ENCODE measurements at places on chromosomes 6 and 20. TPM values are rescaled to one million over a fixed set of nuclear protein-coding genes. Genes with fewer than 3 reads are reported as not detected.

GRCh38 chr6:7922596-7922995 lies 12.0 kb upstream of the TXNDC5 start:
- peak; percentile 77 for DNase-seq

The UNC93A gene
- total RNA-seq, result not detected

The EFCAB8 gene
- not detected for total RNA-seq

The SAMD5 gene
- total RNA-seq, result 0.09 TPM

- DNase-seq, result no peak
Measured at GRCh38 chr6:41181566-41181965, 18.6 kb upstream of the TREM2 start.

DNA sequence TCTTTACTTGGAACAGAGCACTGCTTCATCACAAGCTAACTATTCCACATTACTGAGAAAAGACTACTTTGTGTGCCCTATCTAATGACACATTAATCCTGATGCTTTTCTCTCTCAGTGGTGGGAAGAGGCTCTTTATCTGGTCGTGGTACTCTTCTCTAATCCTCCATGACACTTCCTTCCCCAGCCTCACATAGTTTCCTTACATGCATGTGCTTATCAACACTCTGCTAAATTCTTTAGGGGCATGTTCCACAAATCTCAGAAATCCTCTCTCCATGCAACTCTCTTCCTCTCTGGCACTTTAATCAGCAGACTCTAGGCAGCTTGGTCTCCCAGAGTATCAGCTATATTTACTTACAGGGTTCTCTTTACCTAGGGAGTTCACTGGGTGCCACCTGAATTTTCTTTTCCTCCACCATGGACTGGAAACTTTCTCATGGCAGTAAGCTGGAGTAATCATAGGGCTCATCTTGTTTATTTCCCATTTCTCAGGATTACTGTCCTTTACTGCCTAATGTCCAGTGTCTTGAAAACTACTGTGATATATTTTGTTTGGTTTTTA lies 27.0 kb upstream of the SLC22A2 start:
- no peak for DNase-seq

DNA sequence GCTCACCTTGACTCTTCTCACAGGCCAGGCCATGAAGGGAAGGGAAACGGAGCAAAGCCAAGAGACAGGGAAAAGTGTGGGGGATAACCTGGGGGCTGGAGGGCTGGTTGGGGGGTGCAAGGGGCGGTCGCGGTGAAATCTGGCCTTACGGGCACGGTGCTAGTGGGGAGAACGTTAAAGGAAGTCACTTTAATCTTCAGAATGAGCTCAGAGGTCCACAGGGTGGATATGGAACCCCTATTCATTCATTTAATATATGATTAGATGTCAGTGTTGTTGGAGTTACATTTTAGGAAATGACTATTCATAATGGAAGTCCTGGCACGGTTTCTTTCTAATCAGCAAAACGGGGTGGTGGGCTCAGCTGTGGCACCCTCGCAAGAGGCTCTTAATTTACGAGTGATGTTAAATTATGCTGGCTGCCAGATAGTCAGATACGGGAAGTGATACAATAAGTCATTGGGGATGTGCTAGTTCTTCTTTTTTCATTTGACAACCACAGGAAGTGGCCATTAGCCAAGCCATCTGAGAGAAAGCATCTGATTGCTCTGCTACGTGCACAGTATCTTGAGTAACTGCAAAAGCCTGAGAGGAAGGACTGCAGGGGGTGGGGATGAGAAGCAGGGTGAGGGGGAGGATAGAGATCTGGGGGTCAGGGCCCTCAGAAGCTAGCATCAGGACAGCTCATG lies 253.0 kb downstream of the QKI start:
- no peak for DNase-seq

The ZBTB46 gene
- 1.1 TPM for total RNA-seq

The HLA-DQB1 gene
- total RNA-seq, result not detected

- no peak for DNase-seq
Measured at GRCh38 chr20:52461582-52461981, 270.0 kb upstream of the ZFP64 start.

GRCh38 chr20:14264869-14265268 lies 72.5 kb downstream of the FLRT3 start:
- peak; percentile 73 for DNase-seq

- no peak for DNase-seq
Measured at GRCh38 chr6:31797588-31797987, 2.0 kb upstream of the VARS1 start.

DNA sequence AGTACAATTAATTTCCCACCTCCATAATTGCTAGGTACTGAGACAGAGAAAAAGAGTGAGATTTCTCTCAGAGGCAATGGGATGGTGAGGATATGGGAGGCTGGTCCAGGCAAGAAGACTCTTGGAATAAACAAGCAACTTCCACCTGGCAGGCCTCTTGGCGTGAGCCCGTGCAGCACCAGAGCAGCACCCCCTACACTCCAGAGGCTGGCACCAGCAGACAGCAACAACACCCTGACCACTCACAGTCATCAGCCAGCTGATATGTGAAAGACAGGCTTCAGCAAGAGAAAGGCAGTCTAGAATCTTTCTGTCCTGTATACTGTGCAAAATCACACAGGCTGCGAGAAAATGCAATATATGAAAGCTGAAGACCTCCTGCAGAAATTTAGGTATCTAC lies 59.7 kb downstream of the KIF13A start:
- DNase-seq, result no peak

The TREM1 gene
- not detected for total RNA-seq

DNA sequence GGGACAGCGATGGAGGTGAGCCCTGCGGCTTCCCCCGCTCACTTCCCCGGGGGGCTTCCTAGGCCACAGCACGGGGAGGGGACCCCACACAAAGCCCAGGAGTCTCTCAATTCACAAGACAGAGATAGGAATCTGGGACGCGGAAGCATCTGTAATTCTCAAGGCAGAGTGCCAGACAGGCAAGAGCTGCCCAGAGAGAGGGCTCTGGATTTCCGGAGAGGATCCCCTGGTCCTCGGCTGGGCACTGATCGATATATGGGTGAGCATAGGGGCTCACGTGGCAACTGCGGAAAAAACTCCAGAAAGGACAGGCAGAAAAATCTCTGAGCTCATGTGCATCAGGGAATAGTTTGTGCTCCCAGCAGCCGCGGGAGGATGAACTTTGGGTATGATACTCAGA lies 296.2 kb downstream of the NRN1 start:
- no peak for DNase-seq

The CLPSL1 gene
- not detected for total RNA-seq

DNA sequence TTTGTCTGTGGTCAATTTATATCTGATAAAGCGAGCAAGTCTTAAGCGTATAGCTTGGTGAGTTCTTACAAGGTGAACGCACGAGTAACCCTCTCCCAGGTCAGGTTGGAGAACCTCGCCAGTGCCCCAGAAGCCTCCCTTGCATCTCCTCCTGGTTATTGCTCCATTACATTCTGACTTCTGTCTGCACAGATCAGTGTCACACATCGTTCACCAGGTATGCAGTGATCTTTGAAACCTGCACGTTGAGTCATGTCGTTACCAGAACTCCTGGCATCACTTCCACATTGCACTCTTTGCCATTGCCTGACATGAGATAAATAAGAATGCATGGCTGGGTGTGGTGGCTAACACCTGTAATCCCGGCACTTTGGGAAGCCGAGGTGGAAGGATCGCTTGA lies 44.2 kb downstream of the AKAP12 start:
- no peak for DNase-seq

DNA sequence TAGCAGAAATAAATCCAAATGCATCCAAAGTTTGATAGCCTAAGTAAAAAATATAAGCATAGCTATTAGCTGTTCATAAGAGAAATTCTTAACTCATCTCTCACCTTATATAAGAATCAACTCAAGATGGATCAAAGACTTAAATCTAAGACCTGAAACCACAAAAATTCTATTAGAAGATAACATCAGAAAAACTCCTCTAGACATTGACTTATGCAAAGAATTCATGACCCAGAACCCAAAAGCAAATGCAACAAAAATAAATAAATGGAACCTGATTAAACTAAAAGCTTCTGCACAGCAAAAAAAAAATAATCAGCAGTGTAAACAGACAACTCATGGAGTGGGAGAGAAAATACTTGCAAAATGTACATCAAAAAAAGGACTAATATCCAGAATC lies 184.3 kb downstream of the TFAP2A start:
- no peak for DNase-seq

- DNase-seq, result no peak
Measured at GRCh38 chr6:21188505-21189223, 404.9 kb upstream of the SOX4 start.

DNA sequence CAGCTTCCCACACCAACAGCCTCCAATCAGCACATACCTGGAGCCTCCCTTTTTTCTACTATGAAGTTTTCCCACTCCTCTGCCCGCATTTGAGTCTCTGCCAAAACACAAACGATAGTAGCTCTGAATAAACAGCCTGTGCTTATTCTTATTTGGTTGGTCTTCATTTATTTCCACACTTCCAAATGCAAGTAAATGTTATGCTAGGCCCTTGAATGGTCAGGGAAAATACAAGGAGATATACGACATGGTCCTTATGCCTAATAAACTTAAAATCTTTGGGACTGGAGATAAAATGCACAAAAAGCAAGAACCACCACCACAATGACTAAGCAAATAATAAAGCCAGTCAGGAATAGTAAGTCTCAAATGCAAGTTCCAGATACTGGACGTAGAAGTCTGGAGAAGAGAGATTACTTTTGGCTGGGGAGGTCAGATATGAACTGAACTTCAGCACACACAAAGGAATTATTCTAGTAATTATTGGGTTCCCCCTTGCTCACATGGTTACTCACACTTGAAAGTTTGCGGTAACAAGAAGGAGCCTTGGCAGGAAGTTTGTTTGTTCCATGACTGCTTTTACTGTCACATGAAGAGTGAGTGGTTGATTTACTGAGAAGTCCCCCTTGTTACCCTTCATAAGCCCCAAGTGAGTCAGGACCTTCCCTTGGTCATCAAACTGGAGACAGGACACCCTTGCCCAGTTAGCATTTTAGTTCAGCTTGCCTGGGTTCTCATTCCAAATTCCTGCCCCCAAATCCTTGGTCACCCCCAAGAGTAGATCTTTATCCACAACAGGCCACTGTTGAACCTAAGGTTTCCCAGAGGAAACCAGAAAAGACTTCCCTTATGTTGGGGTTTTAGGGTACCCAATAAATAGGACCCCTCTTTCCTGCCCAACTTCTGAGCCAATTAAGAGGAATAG lies 511.2 kb upstream of the JARID2 start:
- peak; percentile 91 for DNase-seq

GRCh38 chr6:47116606-47117005 lies 74.5 kb upstream of the ADGRF1 start:
- DNase-seq, result no peak

DNA sequence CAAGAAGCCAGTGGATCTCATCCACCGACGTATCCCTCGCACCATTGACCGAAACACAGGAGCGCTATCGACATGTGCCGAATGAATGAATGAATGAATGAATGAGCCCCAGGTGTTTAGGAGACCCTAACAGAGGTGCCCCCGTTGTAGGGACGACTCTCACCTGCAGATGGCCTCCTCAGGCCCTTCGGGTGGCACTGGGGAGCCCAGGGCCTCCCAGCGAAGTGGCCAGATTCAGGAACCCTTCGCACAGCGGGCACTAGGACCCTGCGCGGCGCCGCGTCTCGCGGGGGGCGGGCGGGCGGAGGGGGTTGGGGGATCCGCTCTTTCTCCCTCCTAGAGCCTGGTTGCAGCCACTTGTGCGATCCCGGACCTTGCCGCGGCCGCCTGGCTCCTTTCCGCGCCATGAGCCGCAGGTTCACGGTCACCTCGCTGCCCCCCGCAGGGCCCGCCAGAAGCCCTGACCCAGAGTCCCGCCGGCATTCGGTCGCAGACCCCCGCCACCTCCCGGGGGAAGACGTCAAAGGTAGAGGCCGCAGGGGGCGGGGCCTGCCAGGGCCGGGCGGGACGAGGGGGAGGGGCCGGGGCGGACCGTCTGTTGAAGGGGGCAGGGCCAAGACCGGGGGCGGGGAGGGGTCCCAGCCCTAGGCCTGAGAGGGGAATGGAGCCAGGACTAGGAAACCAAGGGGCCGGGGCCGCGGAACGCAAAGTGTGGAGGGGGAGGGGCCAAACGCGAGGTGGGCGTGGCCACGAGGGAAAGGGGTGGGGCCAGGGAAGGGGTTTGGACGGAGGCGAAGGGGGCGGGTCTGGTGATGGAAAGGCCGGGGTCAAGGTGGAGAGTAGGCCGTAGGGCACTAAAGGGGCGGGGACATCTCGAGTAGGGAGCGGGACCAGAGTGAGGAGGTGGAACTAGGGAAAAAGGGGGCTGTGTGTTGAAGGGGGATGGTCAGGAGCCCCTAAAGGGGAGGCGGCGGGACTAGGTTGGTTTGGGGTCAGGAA lies 7.4 kb upstream of the SLC12A5 start:
- no peak for DNase-seq

DNA sequence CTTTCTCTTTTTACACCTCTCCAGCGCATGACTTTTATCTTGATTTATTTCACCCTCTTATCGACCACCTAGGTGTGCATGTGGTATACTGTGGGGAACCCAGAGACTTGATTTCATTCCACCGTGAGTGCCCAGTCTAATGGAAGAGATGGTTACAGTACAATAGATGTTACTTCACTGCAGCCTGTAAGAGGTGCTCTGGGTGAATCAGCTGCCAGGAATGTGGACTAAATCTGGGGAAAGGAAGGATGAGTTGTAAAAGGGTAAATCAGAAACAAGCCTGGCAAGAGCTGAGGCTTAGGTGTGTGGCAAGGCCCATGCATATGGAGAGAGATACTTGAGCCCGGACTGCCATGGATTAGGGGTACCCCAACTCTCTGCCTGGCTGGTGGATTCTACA lies 7.4 kb downstream of the STK35 start:
- peak; percentile 68 for DNase-seq

The SLC13A3 gene
- 4.2 TPM for total RNA-seq

The TMEM63B gene
- 20.7 TPM for total RNA-seq

DNA sequence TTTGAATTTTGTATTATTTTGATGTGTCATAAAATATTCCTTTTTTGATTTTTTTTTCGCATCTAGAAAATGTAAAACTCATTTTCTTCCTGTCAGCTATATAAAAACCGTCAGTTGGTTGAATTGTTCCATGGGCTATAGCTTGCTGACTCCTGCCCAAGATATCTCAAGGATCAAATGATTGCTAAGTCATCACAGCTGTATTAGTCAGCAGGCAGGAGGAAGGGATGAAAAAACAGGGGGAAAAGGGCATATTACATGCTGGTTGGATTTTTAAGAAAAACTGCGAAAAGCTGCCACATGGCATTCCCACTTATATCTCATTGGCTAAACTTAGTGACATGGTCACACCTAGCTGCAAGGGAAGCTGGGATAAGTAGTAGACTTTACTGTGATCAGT lies 569.9 kb downstream of the BCKDHB start:
- DNase-seq, result no peak

GRCh38 chr6:16375206-16375605 lies 136.8 kb downstream of the GMPR start:
- no peak for DNase-seq

DNA sequence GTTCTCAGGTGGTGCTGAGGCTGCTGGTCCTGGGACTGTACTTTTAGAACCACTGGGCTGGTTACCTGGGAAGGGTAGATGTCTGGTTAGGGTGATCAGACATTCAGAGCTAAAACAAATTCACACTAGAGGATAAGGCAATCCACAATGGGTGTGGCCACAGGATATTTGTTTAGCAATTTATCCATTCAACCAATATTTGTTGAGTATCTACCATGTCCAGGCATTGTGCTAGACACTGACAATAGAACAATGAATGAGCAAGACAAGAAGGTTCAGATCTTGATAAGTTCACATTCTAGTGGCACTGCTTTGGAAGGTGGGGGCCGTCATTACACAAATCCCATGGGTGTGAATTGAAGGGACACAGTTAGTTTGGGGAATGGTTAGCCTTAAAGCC lies 131.7 kb downstream of the BCAS1 start:
- no peak for DNase-seq

The RIMS4 gene
- 0.27 TPM for total RNA-seq

All from fibroblast of the aortic adventitia (primary cell).